ENCODE measurements at places on chromosomes 7 and 10.

DNA sequence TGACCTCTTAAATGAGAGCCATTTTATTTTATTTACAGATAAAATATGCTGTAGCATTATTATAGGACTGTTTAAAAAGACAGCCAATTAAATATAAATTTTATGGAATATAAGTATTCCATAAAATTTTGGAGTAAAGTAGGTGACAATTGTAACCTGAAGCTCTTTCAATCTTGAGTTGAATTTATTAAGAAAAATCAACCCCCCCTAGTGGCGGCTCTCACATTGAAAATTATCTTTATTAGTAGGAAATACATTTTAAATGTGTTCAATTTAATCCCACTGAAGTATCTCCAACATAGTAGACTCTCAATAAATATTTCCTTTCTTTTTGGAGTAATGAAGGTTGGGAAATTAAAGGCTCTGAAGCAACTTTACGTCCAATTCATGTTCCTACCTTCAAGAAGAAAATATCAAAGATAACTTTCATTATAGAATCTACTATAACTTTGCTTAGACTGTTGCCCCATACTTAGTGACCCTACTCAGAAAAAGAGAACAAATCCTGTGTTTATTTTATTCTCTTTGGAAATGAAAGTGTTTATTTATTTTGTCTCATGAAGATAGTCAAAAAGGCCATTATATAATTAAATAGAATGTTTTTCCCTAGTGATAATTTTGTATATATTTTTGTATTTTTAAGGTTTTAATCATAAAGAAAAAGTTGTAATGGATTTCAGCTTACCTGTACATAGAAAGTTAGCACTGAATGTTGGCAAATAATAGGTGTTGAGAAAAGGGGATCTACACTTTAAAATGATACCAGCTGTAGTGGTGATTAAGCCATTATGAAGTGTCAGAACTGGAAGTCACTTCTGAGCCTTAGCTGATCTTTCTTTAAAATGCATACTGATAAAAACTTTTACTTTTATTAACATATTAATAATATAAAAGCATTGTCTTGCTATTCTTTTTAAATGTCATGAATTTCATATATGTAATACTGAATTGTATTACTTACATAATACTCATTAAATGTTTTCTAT, 3.3 kb downstream of the AHR start:
- DNase-seq: peak; percentile 40

DNA sequence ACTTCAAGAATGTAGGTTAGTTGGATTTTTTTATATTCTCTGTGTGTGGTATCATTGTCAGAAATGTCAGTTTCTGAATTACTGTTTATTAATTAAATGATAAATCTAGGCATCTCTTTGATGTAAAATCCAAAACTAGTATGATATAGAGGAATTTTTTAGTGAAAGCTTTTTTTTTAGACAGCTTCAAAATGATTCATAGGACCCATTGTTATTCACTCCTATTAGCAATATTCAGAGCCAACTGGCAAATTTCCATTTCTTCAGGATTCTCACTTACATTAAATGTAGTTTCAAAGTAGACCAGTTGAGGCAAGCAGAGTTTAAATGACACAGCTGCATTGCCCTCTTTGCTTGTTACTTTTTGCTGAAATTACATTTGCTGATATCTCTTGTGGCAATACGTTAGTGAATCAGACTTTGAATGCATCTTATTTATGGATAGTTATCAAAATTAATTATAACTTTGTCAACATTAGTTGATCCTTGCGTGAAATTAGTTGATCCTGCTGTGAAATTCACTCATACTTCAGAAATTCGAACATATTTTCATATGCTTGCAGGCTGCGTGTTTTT, 20.3 kb downstream of the ZNF277 start:
- DNase-seq: no peak

DNA sequence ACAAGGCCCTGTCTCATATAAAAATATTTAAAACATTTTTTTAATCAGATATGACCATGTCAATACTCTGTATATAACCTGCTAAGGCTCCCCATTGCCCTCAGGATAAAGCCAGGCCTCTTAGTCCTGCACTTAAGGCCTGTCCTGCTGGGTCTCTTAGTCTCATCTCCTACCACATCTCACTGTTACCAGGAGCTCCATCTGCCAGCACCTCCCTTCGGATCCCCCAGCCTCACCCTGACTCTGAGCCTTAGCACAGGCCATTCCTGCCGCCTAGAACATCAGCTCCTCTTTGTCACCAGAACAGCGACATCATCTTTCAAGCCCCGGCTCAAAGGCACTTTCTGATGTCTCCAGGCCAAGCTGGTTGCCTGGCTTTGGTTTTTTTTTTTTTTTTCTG, 25.7 kb upstream of the GTF2IRD1 start:
- DNase-seq: no peak

GRCh38 chr7:4071370-4072058, 610.6 kb upstream of the FOXK1 start:
- no peak for DNase-seq

- DNase-seq: peak; percentile 48
Measured at GRCh38 chr7:5824297-5824610, 42.8 kb upstream of the RNF216 start.

Measured in stimulated activated CD4-positive, alpha-beta T cell treated with anti-CD3 and anti-CD28 coated beads, Interleukin-12 subunit alpha, Interleukin-12 subunit beta, amount 100 ng/mL, for 4 hours (primary cell).